ENCODE measurements at places on chromosomes 1 and 21.
A peak's percentile ranks its signal among the peaks of the same experiment; 100 is the strongest.

GRCh38 chr1:31714442-31715086 is 10.7 kb upstream of the COL16A1 start:
- DNase-seq = peak; percentile 21

GRCh38 chr1:212557739-212558692 is 50.5 kb upstream of the ATF3 start:
- no peak for DNase-seq

DNA sequence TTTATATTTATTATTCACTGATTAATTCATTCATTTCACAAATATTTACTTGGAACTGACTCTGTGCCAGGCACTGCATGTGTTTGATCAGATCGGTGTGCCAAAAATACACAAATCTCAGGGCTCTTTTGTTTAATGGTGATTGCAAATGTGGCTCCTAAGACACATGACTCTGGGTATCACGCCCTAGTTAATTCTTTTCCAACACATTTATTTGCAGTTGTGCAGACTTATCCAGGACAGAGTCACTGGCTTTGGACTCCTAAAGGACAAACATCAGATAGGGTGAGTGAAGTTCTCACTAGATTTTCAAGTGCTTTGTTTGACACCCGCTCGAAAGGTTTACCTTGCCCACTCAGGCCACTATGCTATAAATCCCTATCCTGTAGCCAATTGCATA is 335.5 kb downstream of the BARHL2 start:
- no peak for DNase-seq

DNA sequence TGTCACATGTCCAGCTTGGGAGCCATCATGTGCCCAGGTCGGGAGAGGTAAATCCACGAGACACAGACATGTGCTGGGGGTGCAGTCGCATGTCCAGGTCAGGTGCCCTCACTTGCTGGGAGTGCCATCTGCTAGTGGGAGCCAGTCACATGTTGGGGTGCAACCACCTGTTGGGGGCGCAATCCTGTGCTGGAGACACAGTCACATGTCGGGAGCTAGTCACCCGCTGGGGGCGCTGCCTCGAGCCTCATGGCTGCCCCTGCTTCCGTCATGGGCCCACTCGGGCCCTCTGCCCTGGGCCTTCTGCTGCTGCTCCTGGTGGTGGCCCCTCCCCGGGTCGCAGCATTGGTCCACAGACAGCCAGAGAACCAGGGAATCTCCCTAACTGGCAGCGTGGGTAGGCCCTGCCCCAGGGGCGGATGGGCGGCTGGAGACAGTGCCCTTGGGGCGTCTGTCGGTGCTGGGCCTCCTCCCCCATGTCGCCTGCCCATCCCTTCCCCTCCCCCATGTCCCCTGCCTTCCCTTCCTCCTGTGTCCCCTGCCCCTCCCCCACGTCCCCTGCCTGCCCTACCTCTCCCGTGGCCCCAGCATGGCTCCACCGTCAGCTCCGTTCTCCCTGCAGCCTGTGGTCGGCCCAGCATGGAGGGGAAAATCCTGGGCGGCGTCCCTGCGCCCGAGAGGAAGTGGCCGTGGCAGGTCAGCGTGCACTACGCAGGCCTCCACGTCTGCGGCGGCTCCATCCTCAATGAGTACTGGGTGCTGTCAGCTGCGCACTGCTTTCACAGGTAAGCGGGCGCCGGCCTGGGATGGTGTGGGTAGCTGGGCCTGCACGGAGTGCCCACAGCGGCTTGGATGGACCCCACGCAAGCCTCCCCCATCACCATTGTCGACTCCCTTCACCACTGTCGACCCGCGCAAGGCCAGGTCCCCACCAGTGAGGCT is at the start of gene PRSS38:
PRSS38 (plus strand) TSS at position 208 of the 942 bp plus-strand sequence; CDS start at position 250, 42 bp downstream.
- no peak for DNase-seq

- no peak for DNase-seq
Observed at GRCh38 chr1:7369866-7370265, 401.2 kb upstream of the VAMP3 start.

- DNase-seq = no peak
Observed at GRCh38 chr1:203129501-203130231, 2.1 kb downstream of the ADORA1 start.

DNA sequence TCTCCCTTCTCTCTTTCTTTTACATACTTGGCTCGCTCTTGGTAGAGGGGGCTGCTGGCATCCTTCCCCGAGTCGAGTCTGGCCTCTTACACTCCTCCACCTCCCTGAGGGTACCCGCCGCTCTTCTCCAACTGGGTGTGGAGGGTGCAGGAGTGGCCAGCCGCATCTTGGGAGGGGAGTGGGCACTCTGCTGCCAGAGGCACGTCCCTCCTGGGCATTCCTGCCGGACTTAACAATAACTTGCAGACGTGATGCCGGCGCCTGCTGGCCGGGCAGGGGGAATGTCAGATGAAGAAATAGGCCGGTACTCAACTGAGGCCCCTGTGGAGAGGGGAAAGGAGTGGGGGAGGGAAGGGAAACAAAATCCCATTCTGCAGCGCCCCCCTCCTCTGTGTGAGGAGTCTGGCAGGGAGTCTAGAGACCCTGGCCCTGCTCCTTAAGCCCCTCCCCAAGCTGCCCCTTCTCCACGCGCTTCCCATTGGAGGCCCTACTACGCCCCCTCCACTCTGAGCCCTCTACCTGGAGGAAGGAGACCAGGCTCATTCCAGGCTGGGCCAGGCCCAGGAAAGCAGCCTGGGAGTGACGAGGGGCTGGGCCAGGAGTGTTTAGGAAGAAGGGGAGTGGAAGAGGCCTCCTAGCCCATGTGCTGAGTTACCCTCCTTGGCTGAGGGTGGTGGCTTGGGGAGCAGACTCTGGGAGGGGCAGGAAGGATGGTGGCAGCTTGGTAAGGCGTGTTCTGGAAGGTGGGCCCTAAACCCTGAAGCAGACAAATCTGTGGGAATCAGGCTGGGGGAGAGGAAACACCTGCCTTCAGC is 1.8 kb downstream of the ATP2B4 start:
- no peak for DNase-seq

DNA sequence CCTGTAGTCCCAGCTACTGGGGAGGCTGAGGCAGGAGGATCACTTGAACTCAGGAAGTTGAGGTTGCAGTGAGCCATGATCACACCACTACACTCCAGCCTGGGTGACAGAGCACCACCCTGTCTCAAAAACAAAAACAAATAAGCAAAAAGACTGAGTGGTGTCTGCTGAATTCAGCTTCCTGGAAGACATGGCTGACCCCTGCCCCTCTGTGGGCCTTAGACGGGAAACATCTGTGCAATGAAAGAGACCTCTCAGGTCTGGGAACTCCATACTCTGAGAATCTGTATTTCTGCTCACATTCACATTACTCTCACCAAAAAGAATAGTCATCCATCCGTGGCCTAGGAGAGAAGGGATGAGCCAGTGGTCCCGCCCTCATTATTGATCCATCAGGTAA is 2.0 kb downstream of the HTR1D start:
- no peak for DNase-seq

GRCh38 chr1:204391629-204392028 is 20.0 kb downstream of the PPP1R15B start:
- no peak for DNase-seq

DNA sequence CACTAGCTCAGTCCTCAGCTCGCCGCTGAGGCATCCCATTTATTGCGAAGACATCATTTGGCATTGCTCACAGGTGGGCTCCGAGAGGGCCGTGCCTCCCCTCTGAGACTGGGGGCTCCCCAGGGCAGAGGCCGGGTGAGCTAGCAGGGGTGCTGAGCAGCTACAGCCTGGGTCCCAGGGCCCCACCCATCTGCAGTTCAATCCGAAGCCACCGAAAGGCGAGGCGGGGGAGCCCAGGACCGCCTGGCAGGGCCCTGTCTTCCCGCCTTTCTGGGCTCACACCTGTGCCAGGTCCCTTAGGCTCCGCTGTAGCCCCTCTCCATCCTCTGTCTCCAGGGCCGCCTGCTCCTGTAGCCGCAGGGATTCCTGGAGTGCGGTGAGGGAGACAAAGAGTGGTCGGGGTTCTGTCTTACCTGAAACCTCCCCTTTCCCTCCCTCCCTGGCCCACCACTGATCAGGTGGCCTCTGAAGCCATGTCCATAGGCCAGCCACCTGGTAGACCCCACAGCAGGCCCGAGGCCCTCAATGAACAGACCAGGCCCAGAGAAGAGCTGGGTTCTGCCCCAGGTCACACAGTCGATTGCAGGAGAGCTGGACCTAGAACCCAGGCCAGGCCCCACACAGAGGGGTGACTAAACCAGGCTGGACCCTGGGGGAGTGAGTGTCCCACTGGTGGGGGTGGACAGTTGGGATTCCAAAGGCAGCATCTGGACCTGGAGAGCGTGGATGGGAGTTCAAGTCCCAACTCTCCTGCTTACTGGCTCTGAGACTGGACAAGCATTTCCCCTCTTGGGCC is 18.1 kb upstream of the NBPF1 start:
- no peak for DNase-seq

DNA sequence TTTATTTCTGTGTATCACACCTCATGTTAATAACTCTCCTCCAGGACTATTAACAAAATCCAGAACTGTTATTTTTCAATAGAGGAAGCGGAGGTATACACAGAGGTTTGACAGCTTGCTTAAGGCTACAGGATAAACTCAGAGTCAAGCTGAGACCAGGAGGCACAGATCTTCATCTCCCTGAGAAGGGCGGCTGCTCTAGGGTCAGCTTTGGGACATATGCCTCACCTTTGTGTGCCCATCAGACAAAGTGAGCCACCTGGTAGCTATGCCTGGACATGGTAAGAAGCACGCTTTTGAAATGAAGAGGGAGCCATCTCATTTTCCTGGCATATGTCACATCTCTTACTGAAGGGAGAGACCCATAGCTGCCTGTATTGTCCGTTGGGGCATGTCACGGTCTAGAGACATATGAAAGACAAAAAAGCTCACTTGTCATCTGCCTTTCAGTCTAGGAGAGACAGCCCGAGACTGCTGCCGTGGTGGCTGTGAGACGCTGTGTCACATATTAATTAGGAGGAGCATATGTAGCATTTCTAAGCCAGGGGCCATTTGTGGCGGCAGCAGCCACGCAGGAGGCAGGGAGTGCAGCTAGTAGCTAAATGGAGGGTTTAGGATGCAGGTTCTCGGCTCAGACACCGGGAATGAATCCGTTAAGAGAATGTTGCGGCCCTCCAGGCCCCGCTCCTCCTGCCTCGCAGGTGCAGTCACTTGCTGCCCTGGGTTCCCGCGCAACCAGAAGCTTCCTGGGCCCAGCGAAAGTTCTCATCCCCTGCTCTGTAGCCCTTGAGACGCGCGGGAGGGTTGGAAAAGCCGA is 161.3 kb upstream of the C1orf21 start:
- no peak for DNase-seq

- DNase-seq = no peak
Observed at GRCh38 chr21:33650230-33650629, 7.9 kb downstream of the ITSN1 start.

DNA sequence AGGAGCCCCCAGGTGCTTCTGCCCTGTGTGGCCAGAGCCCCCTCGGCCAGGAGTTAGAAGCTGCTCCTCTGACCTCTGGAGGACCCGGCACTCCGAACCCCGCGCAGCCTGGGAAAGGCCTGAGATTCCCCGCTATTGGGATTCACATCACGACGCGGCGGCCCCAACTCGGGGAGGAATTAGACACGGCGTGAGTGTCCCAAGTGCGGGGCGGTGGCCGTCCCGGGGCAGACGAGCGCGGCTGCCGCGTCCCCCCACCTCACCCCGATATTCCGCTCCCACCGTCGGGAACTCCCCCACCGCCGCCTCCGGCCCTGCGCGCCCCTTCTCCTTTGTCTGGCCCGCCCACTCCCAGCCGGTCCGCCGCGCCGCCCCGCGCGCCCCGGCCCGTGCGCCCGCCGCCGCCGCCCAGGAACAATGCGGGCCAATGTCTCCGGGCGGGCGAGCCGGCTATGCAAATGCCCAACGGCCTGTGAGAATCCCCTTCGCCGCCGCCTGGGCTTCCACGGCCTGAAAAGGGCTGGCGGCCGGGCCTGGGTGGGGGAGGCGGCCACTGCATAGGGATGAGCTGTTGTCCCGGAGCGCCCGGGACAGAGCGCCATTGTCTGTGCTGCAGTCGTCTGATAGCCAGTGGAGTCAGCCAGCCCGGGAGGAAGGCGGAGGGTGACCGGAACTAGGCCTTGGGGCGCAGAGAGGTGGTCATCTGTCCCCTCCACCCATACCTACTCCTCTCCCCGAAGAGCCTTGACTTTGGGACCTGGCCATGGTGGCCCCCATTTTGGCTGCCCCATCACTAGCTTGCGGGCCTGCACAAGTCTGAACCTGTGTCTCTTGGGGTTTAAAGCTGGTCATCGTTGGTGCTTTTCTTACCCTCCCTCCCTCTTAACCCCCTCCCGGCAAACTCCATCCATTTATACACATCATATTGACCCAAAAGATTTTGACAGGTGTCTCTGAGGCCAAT is 19.4 kb downstream of the RHBG start:
- DNase-seq = no peak
